NCI-H1092 (cell line): ENCODE measurements at places on chromosomes 12 and 14.

DNA sequence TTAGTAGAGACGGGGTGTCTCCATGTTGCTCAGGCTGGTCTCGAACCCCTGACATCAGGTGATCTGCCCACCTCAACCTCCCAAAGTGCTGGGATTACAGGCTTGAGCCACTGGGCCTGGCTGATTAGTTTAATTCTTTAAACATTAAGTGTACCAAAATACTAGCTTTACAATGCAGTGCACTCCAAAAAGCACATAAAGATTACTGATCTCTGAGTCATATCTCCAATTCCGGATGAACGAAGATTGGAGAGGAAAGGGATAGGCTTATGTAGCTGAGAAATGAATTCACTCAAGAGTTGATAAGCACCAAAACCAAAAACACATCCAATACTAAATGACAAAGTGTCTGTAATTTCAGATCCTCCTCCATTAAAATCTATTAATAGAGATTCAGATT is 15.1 kb downstream of the NAV3 start:
- no peak for DNase-seq

DNA sequence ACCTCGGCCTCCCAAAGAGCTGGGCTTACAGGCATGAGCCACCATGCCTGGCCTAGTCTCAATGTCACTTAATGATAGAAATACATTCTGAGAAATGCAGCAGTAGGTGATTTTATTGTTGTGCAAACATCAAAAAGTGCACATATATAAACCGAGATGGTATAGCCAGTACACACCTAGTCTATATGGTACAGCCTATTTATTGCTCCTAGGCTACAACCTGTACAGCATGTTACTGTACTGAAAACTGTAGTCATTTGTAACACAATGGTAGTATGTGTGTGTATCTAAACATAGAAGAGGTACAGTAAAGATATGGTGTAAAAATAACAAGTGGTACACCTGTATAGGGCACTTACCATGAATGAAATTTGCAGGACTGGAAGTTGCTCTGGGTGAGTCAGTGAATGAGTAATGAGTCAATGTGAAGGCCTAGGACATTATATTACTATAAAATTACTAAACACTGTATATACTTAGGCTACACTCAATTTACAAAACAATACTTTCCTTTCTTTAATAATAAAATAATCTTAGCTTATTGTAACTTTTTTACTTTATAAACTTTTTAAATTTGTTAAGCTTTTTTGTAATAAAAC is 166.7 kb upstream of the SYT1 start:
- DNase-seq: no peak

DNA sequence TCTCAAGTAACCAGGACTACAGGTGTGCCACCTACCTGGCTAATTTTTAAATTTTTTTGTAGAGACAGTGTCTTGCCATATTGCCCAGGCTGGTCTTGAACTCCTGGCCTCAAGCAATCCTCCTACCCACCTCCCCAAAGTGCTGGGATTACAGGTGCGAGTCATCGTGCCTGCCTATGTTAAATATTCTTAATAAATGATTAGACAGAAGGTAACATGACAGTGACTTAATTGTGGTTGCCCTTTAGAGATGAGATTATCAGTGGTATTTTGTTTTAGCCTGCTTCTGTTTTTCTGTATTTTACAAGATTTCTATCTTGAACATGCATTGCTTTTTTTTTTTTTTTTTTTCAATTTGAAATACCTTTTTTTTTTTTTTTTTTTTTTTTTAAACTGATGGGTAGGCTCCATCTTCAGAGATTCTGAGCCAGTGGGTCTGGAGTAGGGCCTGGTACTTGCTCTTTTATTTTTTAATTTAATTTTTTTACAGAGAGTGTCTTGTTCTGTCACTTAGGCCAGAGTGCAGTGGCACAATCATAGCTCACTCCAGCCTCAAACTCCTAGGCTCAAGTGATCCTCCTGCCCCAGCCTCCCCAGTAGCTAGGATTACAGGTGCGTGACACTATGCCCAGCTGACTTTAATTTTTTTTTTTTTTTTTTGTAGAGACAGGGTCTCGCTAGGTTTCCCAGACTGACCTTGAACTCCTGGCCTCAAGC is 88.4 kb downstream of the BORCS5 start:
- DNase-seq: no peak

GRCh38 chr12:40104461-40105264 is 1.2 kb downstream of the SLC2A13 start:
- DNase-seq: no peak

GRCh38 chr12:75724928-75725312 is 213.5 kb upstream of the KRR1 start:
- DNase-seq: peak; percentile 56

- DNase-seq: no peak
Measured at GRCh38 chr12:7161811-7162210, 27.7 kb upstream of the PEX5 start.

DNA sequence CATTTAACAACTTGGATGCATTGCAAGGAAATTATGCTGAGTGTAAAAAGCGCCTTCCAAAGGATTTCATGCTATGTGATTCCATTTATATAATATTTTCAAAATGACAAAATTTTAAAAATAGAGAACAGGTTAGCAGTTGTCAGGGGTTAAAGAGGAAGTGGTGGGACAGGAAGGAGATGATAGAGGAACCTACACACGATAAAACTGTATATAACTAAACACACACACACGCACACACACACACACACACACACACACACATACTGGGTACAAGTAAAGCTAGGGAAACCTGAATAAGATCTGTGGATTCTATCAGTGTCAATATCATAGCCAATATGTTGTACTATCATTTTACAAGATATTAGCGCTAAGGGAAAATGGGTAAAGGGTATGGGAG is 17.2 kb downstream of the TTC9 start:
- DNase-seq: no peak

DNA sequence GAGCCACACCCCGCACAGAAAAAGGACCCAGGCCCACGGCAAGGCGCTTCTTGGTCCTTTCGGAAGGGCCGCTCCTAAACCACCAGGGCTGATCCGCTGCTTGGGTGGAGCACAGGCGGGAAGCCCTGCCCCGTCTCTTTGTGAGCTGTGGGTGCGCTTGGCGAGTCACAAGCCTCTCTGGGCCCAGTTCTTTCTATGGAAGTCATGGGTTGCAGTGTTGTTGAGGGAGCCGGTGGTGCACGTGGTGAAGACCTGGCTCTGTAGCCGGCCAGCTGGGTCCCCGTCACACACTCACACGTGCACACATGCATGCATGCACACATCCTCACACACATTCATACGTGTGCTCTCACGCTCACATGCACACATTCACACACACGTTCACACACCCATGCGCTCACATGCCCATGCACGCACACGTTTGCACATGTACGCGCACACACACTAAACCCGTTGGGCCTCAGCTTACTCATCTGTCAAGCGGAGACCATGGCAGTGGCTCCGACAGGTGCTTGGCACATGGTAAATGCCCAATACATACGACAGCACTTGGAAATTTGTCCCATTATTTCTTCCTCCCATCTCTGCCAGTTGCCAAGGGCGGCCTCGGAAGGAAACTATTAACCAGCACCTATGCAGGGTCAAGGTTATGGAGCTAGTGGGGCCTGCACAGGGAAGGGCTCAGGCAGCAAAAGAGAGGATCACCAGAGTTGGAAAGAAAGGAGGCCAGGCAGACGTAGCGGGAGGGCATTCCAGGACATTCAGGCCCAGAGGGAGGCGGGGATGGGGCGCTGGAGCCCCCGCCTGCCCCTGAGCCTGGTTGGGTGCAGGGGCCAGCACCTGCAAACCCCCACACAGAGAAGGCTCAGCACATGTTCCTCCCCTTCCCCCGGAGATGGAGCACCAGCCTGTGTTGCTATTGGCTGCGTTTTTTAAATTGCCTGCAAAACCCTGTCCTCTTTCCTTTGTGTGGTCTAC is 96.9 kb downstream of the SETD3 start:
- DNase-seq: no peak

- DNase-seq: no peak
Measured at GRCh38 chr12:75389061-75389460, 1.8 kb upstream of the GLIPR1L2 start.

DNA sequence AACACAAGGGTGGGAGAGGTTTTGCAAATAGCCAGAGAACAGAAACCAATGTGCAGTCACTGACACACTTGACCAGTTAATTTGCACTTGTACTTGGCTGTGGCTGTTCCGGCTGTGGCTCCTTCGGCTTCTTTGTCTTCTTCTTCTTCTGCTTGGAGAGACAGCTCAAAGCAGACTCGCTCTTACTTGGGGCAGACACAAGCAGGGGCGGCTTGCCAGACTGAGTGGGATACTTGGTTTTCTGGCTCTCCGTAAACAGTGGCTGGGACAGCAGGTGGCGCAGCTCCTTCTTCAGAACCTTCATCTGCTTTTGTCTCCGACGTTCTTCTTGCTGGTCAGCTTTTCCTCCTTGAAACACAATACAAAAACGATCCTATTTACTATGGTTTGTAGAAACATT is 25.0 kb downstream of the OTUB2 start:
- no peak for DNase-seq

DNA sequence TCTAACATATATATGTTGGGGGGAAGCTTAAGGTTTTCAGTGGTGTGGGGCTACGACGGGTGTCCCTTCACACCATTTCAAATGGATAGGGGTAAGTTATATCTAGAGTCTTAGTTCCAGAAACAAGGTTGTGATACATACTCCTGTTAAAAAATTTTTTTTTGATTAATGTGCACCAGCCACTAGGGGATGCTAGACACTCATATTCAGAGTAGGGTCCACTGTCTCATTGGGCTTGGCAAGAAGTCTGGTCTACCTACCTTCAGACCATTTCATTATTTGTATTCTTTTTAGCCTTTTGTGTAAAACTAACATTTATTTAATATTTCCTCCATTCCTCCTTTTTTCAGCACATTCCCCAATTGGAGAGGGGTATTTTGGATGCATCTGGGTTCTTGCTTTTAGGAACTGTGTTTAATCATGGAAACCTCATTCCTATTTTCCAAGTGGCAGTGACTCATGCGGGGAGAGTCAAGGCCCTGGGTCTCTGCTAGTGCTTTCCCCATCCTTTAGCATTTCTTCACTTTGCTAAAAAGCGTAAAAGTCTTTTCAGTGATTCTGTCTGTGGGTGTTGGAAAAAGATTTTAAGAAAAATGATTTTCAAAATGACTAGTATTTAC is 33.4 kb downstream of the ANO4 start:
- DNase-seq: peak; percentile 7
